ENCODE measurements at places on chromosomes 3 and 15.
A peak's percentile ranks its signal among the peaks of the same experiment; 100 is the strongest.

- DNase-seq: no peak
Observed at GRCh38 chr15:84822653-84823281, 5.6 kb downstream of the ALPK3 start.

GRCh38 chr3:38541806-38542205 lies 45.7 kb downstream of the EXOG start:
- no peak for DNase-seq

DNA sequence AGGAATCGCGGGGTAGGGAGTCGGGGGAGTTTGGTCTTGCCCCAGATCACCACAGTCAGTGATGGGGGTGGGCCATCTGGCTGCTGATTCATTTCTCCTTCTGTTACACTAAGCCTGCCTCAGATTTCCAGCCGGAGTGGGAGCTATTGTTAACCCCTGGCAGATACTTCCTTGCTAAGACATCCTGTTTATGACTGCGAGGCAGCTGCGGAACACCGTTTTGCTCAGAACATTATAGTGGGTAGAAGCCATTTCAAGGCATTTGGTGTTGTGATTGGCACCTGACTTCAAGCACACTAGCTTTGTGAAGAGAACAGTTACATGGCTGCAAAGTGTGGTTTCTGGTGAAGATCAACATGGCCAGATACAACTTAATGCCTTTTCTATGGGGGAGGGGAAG lies 73.8 kb downstream of the FLNB start:
- no peak for DNase-seq

- DNase-seq: no peak
Observed at GRCh38 chr3:59990915-59991314, 941.1 kb upstream of the CFAP20DC start.

DNA sequence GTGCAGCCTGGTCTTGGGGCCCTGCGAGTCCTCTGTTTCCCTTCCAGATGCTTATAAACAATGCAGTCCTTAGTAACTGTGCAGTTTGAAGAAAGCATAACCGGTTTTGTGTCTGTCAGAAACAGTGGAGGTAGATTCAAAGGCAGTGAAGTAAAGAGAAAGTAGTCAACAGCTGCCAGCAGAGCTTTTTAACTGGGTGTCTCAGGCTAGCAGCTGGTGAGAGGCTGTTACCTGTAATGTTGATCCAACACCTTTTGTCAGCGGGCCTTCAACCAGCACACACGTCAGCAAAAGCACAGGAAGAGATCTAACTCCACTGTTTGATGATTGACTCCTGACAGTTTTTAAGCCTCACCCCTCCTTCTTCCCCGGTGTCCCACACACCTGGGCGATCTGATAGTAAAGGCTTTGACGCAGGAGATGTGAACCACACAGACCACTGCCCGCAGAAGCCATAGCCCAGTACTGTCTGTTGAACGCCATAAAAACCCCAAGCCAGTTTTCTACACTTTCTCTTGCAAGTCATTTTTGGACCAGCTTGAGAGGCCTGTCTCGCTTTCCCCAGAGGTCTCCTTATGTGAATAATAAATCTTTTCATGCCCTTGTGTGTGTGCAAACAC lies 178.0 kb downstream of the FMN1 start:
- no peak for DNase-seq

GRCh38 chr15:27454281-27455075 lies 483.5 kb downstream of the GABRG3 start:
- no peak for DNase-seq

GRCh38 chr3:42651248-42652091 lies 2.0 kb upstream of the ZBTB47 start:
- no peak for DNase-seq

- DNase-seq: no peak
Observed at GRCh38 chr3:31671976-31672375, 139.3 kb downstream of the STT3B start.

DNA sequence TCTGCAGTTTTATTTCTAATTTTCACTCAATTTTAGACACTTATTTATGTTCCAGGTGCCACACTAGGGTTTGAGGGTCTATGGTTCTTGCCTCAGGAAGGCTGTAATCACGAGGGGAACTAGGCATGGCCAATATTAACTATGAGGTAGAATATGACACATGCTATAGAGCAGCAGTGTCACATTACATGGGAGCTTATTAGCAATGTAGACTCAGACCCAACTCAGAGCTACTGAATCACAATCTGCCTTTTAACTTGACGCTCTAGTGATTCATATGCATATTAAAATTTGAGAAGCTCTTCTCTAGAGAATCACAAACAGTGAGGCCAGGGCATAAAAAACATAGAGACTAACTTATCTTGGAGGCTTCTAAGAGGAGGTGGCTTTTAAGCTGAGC lies 32.8 kb upstream of the MRPL3 start:
- DNase-seq: no peak

GRCh38 chr3:45546716-45547701 lies 47.5 kb upstream of the LIMD1 start:
- DNase-seq: no peak

GRCh38 chr15:38871638-38872037 lies 307.0 kb upstream of the RASGRP1 start:
- DNase-seq: no peak

GRCh38 chr3:118818386-118818785 lies 216.3 kb downstream of the IGSF11 start:
- DNase-seq: no peak

DNA sequence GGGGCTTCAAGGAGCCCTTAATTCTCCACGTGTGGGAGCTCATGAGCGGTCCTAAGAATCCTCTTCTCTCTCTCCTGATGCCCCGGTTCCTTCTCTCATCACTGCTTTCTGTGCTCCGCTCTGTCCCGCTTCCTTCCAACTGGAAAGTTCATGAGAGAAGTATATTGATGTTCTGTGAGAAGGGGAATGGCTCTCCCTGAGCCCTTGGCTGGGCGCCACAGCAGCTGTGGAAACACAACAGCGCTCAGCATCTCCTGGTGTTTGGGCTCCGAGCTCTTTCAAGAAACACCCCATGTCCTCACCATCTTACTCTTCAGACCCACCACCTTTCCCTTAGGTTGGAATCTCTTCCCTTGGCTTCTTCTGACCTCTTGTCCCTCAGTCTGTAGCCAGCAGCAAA lies 161.7 kb downstream of the VGLL4 start:
- no peak for DNase-seq

DNA sequence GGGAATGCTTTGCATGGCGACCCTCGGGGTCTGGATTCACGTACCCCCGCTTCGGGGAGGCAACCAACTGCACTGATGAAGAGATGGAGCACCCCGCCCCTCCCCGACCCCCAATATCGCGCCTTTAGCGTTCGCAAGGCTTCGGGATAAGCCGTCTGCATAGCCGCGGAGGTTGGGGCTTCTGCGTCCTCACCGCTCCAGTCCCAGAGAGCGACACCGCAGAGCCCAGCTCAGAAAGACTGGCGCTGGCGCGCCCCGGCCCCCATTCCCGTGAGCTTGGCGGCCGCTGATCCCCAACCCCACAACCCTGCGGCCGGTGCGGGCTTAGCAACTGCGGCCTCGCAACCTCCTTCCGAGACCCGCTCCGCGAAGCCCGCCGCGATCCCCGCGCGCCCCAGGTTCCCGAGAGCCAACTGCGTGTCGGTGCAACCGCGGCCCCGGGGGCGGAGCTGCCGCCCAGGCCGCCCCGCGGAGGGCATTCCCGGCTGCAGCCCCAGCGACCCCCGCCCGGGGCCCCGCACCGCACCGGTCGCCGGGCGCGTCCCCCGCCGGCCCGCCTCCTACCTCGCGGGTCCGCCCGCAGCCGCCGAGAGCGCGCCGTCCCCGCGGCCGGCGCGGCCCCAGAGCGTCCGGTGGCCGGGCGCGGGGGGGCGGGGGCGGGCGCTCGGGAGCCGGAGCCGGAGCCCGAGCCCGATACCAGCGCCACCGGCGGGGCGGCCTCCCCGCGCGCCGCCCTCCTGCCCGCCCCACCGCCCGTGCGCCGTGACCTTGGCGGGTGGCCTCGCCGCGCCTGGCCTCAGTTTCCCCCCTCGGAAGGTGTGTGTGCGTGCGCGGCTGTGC lies 79.5 kb downstream of the IQSEC1 start:
- no peak for DNase-seq

- no peak for DNase-seq
Observed at GRCh38 chr3:159593927-159594605, 394.6 kb upstream of the IL12A start.

DNA sequence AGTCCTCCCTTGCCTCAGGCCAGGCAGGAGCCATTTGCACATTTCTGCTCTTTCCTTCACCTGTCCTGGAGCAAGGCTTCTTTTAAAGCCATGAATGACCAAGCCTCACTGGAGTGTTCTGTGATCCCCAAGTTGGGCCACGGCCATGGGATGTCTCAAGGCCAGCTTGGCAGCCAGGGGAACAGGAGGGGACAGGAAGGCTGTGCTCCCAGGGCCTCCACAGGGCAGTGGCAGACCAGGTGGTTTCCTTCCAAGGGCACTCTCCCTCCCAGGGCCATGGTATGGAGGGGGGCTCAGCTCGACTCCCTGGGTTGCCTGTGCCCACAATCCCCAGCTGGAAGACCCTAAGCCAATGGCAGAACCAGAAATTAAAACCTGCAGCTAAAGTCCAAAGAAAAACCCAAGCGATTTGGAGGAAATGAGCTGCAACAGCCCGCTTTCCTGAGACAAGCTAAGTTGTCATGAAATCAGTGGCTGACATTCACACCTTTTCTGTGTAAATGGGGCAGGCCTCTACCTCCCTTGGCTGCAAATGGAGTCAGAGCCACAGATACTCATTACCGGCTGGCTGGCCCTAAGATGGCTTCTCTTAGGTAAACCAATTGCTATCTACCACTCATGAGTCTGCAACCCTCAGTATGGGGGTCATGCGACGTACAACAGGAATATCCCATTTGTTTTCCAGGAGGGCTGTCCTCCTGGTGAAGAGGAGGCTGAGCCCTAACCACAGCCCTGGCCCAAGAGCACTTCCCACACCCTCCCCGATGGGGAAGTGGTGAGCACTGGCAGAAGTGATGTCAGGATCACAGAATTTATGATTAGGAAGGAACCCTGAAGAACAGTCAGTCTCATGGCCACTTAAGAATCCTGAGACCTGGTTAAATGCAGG lies 83.3 kb downstream of the SNRK start:
- DNase-seq: no peak

- no peak for DNase-seq
Observed at GRCh38 chr3:195556390-195556789, 13.3 kb upstream of the PPP1R2 start.

GRCh38 chr3:196093317-196094111 lies 11.6 kb upstream of the TFRC start:
- DNase-seq: no peak

DNA sequence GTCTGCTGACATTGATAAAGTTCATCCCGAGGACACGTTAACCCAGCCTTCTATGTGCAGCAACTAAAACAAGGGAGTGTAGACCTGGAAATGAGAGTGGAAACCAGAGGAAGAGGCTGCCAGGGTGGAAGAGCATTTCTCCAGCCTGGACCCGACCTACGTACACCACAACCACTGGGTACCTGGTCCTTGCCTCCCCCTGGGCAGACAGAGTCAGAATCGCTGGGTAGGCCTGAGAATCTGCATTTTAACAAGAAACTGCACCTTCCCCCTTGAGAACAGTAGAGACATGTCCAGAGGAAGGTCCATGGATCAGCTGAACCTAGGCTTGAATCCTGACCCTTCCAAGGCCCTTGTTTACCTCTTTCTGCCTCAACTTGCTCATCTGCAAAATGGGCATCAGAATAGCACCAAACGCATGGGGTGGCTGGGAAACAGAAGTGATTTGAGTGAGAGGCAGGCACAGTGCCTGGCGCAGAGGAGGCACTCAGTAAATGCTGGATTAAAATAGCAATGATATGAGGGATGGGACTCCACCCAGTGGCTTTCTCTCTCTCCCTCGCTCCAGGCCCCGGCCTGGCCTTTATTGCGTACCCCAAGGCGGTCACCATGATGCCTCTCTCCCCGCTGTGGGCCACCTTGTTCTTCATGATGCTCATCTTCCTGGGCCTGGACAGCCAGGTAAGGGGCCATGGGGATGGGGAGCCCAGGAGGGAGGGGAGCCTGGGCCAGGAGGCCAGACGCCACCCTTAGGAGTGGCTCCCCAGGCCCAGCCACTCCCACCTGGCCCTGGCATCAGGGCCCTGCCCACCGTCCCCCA lies 66.9 kb upstream of the SLC6A1 start:
- DNase-seq: no peak

- DNase-seq: no peak
Observed at GRCh38 chr3:124277144-124277890, 285.4 kb upstream of the ROPN1 start.

GRCh38 chr3:136305879-136306278 lies 55.7 kb downstream of the PCCB start:
- DNase-seq: no peak

DNA sequence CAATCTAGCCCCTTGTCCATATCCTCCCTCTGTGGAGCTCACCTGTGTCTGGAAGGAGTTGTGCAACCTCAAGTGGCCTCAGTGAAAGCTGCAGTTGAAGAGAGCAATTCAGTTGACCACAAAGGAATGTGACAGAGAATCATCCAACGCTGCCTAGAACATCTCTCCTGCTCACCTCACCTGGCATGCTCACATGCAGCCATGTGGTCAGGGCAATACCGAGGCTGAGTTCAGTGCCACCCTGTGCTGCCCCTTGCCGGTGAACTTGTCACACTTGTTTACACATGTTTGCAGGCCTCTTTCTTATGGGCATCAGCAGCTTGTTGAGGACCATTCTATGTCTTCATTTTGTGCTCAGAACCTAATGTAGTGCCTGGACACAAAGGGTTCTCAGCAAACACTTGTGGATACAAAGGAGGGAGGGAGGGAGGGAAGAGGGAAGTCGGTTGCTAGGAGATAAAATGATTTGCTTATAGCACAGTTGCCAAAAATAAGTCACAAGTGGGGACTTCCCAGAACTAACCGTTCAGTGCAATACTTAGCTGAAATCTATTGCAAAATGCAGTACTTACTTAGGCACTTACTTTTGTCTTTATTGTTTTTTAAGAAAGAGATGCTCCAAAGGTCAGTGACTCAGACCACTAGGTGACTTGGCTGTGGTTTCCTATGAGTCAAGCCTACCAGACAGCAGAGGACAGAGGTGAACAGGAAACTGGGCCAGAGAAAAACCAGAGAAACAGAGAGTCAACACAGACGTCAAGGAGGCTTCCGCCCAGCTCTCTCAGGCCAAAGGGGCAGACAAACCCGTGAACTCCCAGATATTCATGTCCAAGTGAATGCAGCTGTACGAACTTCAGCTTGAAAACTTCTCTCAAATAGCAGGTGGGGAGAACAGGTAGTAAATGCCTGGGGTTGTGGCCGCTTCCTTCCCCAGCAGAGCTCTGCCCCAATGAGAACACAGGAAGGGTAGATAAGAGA lies 227.8 kb upstream of the CTNNB1 start:
- DNase-seq: peak; percentile 39

DNA sequence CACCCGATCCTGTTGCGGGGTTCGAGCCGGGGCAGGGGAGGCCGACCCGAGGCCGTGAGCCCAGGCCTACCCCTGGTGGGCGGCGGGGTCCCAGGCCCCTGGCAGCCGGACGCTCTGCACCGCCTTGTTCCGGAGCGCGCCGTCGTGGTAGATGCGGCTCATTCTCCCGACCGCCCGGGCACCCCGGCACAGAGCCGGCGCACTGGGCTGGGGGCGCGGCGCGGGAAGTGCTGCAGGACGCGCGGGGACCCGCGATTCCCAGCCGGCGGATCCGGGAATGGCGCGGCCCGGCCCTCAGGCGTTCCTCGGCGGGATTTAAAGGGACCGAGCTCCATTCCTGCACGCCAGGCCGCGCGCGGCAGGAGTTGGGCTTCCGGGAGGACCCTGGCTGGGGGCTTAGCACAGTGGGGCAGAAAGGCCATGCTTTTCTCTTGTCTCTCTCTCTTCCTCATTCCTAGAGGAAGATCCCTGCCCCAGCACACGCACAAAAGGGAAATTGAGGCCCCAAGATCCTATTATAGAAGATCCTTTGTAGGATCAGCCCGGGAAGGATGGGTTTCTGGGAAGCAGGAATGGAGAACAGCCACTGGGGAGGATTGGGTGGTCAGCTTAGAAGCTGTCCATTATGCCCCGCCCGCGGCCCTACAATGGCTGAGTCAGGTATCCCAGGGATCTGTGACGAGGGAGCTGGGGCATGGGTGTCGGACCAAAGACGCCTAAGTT lies at the start of gene ARPIN:
ARPIN (minus strand) TSS at position 279 of the 723 bp plus-strand sequence; CDS start at position 162, 117 bp downstream.
- no peak for DNase-seq

Data from CD4-positive, alpha-beta T cell treated with Interleukin-17A for 1 hour (primary cell).